ENCODE measurements at places on chromosomes 6 and 20.
A peak's percentile ranks its signal among the peaks of the same experiment; 100 is the strongest.

- DNase-seq = peak; percentile 10
Observed at GRCh38 chr6:159633196-159633595, 59.8 kb downstream of the SOD2 start.

GRCh38 chr6:25637960-25638434 is 14.0 kb upstream of the SCGN start:
- DNase-seq = no peak

DNA sequence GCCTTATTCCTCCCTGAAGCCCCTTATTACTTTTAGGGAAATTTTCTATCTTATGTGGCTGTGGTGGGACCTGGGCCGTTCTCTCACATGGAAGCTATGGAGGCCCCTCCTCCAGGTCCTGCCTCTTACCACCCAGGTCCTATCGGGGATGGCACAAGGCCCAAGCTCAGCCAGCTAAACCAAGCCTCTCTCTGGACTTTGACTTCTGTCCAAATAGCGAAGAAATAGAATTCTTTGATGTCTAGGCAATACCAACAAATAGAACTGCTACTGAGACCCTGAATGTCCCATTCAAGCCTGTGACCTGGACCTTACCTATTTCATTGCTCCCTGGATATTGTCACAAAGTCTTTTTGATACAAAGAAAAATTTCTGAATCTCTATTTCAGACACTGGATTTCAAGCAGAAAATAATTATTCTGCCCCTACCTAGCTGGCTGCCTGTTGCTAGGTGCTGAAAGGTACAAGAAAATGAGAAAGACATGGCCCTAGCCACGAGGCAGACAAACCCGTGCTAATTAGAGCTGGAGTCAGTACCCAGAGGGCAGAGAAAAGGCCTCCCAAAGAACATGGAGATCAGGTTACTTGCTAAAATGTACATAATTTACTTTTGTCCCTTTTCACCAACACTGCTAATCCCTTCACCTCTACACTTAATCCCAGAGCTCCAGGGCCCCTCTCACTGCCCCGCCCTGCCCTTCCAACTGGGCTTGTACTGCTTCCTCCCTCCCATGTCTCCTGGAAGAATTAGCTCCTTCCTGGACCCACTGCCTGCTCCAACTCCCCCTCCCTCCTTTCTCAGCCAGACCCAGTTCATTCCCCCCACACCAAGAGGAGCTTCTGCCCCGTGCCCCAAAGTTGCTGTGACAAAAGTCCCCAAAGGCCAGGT is 15.5 kb upstream of the NNAT start:
- no peak for DNase-seq

DNA sequence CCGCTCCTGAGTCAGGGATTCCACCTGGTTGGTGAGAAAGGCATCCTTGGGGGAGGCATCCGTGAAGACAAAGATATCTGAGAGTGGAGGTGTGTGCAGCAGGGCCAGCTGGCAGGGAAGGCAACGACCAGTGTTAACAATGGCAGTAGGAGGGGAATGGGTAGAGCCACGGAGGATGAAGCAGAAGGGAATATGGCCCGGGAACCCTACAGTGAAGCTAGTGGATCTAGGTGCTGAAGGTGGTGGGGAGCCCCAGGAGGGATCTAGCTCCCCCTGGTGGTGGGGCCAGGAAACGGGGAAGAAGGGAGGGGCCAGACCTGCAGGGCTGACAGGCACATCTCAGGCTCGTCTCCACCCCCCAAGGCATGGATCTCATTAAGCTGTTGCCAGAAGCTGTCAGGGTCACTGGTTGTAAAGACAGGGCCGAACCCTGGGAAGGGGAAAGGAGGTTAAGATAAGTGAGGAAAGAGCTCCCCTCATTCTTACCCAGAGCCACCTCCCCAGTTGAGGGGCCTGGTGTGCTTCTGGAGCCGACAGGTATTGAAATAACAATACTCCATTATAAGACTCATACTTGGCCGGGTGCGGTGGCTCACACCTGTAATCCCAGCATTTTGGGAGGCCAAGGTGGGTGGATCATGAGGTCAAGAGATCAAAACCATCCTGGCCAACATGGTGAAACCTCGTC is 7.3 kb downstream of the VWA7 start:
- DNase-seq = peak; percentile 54

DNA sequence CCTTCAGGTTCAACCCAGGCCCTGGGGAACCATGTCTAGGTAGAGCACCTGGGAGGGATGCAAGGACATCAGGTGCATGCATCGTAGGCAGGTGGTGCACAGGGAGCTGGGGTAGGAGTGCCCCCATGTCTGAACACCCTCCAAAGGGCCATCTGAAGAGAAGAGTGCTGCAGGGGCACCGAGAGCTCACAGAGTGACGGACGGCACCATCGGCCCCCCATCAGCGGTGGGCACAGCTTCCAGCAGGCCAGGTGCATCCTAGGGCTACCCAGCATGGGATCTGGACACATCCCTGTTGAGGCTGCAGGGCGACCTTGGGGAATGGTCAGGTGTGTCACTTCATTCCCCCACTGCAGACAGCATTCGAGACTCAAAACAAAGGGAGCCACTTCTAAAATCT is 138.3 kb upstream of the CDH4 start:
- DNase-seq = no peak

DNA sequence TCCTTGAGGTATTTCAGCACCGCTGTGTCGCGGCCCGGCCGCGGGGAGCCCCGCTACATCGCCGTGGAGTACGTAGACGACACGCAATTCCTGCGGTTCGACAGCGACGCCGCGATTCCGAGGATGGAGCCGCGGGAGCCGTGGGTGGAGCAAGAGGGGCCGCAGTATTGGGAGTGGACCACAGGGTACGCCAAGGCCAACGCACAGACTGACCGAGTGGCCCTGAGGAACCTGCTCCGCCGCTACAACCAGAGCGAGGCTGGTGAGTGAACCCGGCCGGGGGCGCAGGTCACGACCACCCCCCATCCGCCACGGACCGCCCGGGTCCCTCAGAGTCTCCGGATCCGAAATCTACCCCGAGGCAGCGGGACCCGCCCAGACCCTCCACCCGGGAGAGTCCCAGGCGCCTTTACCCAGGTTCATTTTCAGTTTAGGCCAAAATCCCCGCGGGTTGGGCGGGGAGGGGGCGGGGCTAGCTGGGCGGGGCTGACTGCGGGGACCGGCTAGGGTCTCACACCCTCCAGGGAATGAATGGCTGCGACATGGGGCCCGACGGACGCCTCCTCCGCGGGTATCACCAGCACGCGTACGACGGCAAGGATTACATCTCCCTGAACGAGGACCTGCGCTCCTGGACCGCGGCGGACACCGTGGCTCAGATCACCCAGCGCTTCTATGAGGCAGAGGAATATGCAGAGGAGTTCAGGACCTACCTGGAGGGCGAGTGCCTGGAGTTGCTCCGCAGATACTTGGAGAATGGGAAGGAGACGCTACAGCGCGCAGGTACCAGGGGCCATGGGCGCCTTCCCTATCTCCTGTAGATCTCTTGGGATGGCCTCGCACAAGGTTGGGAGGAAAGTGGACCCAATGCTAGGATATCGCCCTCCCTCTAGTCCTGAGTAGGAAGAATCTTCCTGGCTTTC is 693 bp downstream of the HLA-F start:
- no peak for DNase-seq

DNA sequence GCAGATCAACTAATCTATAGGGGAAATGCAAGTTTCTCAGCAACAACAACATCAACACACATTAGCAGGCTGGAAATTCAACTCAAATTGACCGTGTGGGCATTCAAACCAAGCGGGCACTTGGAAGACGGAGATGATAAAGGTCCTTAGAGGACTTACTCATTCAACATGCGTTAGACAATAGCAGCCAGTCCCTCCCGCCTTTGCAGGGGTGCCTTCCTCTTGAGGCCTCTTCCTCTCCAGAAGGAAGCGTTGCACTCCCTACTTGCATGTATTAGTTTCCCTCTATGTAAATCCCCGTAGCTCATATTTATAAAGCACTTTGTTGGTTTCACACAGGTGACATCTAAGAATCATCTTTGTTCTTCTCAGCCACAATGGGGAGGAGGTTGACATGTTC is 300.8 kb upstream of the STXBP5 start:
- DNase-seq = no peak

DNA sequence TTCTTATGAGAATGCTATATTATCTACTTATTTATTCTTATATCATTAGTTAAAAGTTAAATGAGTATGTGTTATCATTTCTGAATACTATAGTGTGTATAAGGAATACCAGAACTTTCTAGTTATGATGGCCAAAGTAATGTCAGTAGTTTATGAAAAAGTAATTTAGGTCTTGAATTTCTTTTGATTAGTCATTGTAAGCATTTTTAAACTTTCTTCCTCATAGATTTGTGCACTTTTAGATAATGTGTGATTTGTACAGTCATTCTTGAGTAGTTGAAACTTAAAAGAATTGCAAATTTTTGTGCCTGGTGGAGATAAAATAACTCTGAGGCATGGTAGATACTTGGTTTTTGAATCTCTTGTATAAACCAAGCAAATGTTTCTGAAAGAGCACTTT is 311.3 kb downstream of the CDKAL1 start:
- DNase-seq = no peak
